Suprapubic skin (tissue), 4 donors: ENCODE measurements at places on chromosomes 6 and 20.

- no peak for DNase-seq
Measured at GRCh38 chr6:82555801-82556200, 192.2 kb downstream of the TPBG start.

DNA sequence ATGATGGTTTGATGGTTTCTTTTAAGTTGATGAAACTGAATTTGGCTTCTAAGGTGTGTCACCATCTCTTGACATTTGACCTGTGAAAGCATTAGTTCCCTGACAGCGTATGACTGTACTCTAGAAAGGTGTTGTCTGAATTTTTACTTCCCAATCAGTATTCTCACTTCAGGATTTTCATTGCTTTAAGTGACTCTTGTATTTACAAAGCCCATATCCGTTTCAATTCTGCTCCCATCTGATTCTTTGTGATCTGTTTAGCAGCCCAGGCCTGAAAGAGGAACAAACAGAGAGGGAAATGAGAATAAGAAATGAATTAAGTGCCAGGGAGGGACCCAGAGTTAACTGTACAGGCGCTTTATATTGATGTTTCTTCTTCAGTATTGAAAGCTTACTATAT lies 73.7 kb downstream of the FARS2 start:
- no peak for DNase-seq

DNA sequence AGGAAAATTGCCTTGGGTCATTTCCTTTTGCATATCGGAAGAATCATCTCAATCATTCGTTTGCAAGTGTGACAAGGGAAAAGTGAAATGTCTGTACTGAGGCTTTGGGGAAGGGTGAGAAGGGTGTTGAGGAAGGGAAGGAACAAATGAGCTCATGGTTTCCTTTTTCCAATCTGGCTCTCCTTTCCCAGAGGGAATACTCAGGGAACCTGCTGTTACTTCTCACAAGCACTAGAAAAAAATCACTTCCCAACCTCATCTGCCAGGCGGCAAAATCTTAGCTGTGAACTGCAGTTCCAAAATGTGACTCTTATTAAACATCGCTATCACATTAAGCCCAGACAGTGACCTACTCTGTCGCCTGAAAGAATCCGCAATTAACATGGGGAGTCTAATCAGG lies 258.1 kb downstream of the ZNF217 start:
- DNase-seq: no peak

DNA sequence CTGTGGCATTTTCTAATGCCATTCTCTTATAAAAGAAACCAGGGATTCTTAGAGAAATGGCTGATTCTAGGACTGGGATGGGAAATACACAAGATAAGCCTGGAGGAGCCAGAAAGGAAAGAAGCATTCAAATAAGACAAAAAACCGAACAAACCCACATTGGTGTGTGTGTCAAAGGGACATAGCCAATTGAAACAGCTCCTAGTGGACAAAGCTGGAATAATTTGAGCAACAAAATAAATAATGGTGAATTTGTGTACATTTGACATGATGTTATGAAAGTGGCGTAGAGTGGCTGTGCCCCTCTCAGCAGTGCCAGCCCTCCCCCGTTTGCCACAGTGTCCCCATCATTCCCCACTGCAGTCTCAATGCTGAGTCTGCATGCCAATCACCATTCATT lies 55.5 kb downstream of the B3GAT2 start:
- DNase-seq: no peak

DNA sequence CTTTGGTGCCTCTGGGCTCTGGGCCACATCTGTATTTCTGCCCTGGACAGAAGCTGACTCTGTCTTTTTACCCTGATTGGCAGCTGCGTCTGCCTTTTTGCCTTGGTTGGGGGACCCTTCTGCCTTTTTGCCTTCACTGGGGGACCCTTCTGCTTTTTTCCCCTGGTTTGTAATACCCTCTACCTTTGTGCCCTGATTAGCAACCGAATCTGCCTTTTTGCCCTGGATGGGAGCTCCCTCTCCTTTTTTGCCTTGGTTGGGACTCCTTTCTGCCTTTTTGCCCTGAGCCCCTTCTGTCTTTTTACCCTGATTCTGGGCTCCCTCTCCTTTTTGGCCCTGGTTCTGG lies 23.4 kb downstream of the RRBP1 start:
- no peak for DNase-seq

DNA sequence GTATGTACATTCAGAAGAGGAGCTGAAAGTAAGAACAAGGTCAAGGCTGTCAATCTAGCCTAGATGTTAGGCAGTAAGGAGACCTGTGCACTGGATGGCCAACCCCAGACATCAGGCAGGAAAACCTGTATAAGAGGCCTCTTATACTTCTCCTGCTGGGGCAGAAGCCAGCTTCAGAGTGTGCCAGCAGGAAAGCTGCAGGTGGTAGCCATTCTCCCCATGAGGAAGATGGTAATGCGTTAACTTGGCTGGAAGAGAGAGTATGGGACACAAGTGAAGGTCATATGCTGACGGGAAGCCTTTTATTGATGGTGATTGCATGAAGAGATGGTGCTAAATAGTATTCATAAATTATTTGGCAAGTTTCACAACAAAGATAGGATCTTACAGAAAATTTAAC lies 20.6 kb downstream of the NHLRC1 start:
- no peak for DNase-seq
